Aortic smooth muscle cell (primary cell): ENCODE measurements at places on chromosomes 2 and 18. TPM values are rescaled to one million over a fixed set of nuclear protein-coding genes. Genes with fewer than 3 reads are reported as not detected.

TMEM247 gene
- not detected in 2 replicates for total RNA-seq

TNFAIP6 gene
- total RNA-seq, result 20.5 and 25.2 TPM in 2 replicates

ECEL1 gene
- not detected in 2 replicates for total RNA-seq

REG3A gene
- total RNA-seq, result not detected in 2 replicates

KCNF1 gene
- total RNA-seq, result under 0.01 TPM in 1 of 2 replicates, not detected in the other

TPO gene
- total RNA-seq, result not detected in 2 replicates

OSBPL6 gene
- 0.53 and 0.56 TPM in 2 replicates for total RNA-seq
